NCI-H1436 (cell line): ENCODE measurements at places on chromosomes 7 and 10.

GRCh38 chr7:139041378-139042085 is 5.7 kb upstream of the ZC3HAV1L start:
- no peak for DNase-seq

DNA sequence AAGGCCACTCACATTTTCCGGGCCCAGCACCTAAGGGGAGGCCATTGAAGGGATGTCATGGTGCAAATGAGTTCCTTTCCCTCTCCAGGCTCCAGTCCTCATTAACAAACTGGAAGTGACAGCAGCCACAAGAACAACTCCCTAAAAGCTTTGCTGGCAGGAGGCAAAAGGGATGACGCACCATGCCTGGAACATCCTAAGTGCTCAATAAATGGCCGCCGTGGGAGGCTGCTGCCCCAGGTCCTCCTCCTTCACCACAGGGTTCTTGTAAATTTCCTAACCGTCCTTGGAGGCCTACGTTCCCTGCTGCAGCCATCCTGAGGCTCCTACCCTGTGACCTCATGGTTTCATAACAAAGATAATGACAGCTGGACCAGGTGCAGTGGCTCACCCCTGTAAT is 41.3 kb upstream of the CAMK1D start:
- DNase-seq: no peak

- DNase-seq: no peak
Observed at GRCh38 chr7:74403521-74404387, 50.0 kb upstream of the GTF2IRD1 start.

DNA sequence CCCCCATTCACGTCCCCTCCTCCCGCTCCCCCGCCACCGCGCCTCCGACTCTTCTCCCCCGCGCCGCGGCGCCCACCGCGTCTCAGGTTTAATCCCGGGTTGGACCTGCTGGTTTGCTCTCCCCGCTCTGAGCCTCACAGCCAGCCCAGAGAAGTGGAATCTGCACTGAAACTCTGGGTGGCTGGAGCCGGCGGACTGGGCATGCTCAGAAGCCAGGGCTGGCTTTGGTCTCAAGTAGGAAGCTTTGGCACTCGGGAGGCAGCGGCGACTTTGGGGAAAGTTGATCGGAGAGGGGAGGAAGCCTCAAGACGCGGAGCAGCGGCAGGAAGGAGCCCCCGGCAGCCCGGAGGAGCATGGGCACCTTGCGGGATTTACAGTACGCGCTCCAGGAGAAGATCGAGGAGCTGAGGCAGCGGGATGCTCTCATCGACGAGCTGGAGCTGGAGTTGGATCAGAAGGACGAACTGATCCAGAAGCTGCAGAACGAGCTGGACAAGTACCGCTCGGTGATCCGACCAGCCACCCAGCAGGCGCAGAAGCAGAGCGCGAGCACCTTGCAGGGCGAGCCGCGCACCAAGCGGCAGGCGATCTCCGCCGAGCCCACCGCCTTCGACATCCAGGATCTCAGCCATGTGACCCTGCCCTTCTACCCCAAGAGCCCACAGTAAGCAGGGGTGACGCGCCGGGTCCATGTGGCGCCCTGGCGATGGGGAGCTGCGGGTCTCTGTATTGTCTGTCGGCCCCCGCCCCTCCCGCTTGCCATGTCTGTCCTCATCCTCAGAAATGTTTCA is at the start of gene PRKG1:
TSS of gene PRKG1 (plus strand) at position 250 of the 791 bp plus-strand sequence.
- DNase-seq: no peak

- no peak for DNase-seq
Observed at GRCh38 chr10:46217752-46218453, 68.9 kb upstream of the ANTXRL start.

DNA sequence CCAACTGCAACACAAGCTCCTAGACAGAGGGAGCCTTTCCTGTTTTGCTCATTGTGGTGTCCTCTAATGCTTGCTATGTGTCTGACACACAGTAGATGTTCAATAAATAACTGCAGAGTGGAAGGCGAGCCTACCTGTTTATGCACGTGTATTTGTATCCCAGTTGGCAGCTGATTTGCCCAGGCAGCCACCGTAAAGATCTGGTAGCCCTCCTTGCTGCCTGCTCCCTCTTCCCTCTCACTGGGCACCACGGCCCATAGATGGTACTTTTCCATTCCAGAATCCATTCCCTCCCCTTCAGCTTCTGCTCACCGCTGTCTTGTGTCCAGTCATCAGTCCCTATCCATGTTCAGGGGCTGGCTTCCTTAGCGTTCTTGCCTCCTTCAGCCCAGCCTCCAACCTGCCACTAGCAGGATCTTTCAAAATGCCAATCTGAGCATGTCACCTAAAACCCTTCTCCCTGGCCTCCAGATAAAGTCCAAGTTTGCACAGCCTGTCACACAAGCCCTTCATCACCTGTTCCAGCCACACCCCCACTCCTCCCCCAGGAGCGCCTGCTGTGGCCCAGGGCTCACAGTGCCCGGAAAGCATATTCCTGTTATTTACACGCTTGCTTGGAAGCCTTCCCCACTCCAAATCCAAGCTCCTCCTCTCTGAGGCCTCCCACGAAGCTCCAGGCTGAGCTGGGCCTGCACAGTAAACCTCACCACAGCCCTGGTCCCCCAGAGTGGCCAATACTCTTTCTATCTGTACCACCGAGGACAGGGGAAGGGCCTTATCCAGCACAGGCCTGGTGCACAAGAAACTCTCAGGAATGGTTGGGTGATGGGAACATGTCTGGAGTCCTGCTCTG is 21.0 kb downstream of the ZCCHC24 start:
- DNase-seq: no peak
